ENCODE measurements at places on chromosomes 3 and 15. TPM values are rescaled to one million over a fixed set of nuclear protein-coding genes. Genes with fewer than 3 reads are reported as not detected.

DNA sequence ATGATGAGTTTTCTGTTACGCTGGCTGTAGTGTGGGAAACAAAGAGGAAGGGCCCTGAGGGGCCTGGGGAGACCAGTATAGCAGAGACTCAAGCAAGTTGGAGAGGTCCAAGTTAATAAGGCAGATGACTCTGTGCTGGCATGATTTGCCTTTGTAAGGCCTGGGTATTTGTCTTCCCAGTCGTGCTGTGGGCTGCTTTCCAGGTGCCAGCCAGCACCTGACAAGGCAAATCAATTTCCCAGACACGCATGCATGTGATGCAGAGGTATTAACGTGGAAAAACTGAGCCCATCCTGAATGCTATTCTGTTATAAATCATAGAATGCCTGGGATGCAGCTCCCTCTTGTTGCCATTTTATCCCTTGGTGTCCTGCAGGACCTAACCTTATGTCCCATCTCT is 175.6 kb downstream of the MFSD1 start:
- no peaks in the 10 kb centered on the region for H3K27me3 ChIP-seq
- H3K4me3 ChIP-seq: no peak overlapping the region
- H3K4me1 ChIP-seq: no peaks in the 10 kb centered on the region
- no peaks in the 10 kb centered on the region for H3K36me3 ChIP-seq

- no peak overlapping the region for H3K27ac ChIP-seq
- H3K27me3 ChIP-seq: no peaks in the 10 kb centered on the region
- DNase-seq: no peak
- H3K4me3 ChIP-seq: no peak overlapping the region
- no peaks in the 10 kb centered on the region for H3K36me3 ChIP-seq
These were observed 81.1 kb downstream of the RAD18 start for GRCh38 chr3:8882171-8882593.

GRCh38 chr3:62139957-62140356 is 233.4 kb downstream of the FEZF2 start:
- no peaks in the 10 kb centered on the region for H3K27me3 ChIP-seq
- H3K36me3 ChIP-seq: no peaks in the 10 kb centered on the region
- H3K4me1 ChIP-seq: peaks cover 10% of the 10 kb centered on the region

GRCh38 chr3:46558184-46559043 is 7.7 kb downstream of the LRRC2 start:
- H3K27ac ChIP-seq: no peak overlapping the region
- H3K27me3 ChIP-seq: no peaks in the 10 kb centered on the region
- peak; percentile 92 for DNase-seq

GRCh38 chr3:121167374-121168139 is 259.6 kb downstream of the STXBP5L start:
- no peak overlapping the region for H3K4me3 ChIP-seq
- no peaks in the 10 kb centered on the region for H3K4me1 ChIP-seq

DNA sequence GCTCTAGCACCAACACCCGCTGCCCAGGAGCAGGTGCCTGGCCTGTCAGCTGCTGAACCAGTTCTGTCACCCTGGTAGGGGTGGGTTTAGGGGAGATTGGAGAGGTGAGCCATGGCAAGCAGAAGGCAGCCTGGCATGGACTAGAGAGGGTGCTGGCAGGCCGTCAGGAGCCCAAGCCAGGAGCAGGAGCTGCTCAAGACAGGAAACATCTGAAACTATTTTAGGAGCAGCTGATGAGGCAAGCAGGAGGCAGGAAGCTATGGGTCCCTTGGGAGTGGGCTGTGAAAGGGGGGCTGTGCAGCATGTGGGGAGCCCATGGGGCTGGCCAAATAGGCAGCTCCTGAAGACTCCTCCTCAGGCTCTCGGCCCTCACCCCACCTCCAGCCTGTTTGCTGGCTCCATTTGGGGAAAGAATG is 2.3 kb downstream of the INKA1 start:
- H3K27me3 ChIP-seq: no peaks in the 10 kb centered on the region
- peak overlapping the region; percentile 50 for H3K27ac ChIP-seq
- H3K4me1 ChIP-seq: no peaks in the 10 kb centered on the region
- peaks cover 1% of the 10 kb centered on the region for H3K36me3 ChIP-seq
- peak; percentile 93 for DNase-seq

DNA sequence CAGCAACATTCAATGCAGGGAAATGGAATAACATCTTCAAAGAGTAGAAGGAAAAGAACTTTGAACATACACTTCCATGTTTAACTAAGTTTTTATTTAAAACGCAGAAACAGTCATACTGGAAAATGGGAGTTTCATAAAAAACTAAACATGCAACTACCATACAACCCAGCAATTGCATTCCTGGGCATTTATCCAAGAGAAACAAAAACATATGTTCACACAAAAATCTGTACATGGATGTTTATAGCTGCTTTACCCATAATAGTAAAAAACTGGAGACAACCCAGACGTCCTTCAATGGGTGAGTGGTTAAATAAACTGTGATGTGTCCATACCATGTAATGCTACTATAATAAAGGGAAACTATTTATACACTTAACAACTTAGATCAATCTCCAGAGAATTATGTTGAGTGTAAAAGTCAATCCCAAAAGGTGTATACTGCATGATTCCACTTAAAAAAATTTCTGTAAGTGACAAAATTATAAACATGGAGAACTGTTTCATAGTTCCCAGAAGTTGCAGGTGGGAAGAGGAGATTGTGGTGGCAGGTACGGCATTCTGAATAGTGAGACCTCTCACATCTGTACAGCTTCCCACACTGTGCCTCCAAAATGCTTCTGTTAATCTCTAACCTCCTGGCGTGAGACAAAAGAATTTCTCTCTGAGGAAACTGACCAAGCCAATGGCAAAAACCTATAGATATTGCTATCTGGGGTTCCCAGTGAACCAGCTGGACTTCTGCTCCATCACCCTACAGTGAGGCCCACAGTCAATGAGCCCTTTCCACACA is 23.1 kb downstream of the ISG20 start:
- DNase-seq: peak; percentile 6
- no peaks in the 10 kb centered on the region for H3K27me3 ChIP-seq
- H3K4me3 ChIP-seq: no peak overlapping the region
- no peak overlapping the region for H3K27ac ChIP-seq
- peaks cover 13% of the 10 kb centered on the region for H3K4me1 ChIP-seq
- no peaks in the 10 kb centered on the region for H3K36me3 ChIP-seq

GRCh38 chr3:42394579-42395288 is 15.7 kb downstream of the LYZL4 start:
- DNase-seq: no peak
- H3K4me1 ChIP-seq: no peaks in the 10 kb centered on the region
- H3K27me3 ChIP-seq: no peaks in the 10 kb centered on the region
- no peaks in the 10 kb centered on the region for H3K36me3 ChIP-seq

DNA sequence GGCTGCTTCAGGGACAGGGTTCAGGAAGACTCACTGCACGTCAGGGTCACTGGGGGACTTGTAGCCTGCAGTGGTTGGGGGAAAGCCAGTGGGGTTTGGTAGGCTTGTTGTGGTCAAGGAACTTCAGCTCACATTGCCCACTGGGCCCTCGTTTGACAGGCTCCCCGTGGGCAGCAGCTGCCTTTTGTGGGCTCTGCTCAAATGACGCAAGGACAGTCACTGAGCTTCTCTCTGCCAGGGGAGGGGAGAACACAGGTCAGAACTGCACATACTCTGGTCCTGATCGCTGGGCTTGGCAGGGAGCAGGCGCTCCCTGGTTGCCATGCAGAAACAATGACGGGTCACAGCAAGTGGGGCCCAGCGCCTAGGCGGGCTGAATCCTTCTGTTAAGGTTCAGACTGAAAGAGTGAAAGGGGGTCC is 45.5 kb downstream of the FAM174B start:
- no peak for DNase-seq
- H3K4me1 ChIP-seq: no peaks in the 10 kb centered on the region
- H3K27ac ChIP-seq: no peak overlapping the region
- no peaks in the 10 kb centered on the region for H3K27me3 ChIP-seq

AMOTL2 gene
- 82.1 TPM for total RNA-seq

DNA sequence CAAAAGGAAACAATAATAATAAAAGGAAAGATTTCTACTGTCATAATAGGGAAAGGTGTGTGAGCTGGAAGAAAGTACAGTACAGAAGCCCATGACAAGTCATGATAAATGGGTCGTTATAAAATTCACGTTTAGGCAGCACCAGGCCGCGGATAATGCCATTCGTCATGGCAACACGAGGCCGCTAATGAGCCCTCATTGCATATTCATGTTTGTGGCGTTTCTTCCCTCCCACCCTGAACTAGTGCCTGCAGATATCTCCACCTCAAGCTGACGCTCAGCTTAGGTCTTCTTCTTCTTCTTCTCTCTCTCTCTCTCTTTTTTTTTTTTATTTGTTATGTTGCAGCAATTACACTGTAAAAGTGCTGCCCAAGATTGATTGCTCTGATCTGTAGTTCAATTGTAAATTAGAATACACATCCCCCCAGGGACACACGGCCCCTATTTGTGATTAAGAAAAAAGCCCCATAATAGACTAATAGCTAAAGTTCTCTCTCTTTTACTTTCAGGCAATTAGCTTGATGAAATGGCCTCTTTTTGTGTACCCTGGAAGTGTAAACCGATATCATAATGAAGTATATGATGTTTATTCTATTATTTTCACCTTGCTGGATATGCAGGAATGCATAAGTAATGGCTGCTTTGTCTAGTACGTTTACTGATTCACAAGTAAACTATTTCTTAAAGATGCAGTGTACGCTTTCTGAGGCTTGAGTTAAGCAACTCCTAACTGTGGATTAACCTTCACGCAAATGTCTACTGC is 61.9 kb upstream of the NR2F2 start:
- no peak overlapping the region for H3K27ac ChIP-seq
- no peak for DNase-seq
- H3K4me1 ChIP-seq: no peaks in the 10 kb centered on the region

TMCO5A gene
- total RNA-seq: not detected

DNA sequence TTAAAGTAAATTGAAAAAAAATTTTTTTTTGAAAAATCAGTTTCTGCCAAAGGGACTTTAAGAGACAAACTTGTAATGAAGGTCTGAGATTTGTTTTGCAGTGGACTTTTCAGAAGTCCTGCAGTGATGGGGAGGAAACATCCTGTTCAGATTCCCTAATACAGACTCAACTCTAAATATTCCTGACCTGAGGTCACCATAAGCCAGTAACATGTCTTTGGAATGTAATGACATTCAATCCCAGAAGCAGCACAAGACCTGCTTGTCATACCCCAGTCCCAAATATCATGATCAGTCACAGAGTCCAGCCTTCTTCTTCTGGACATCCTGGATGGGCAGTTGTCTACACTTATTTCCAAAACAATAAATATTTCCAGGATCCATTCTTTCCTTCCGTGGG is 53.6 kb downstream of the TMEM39A start:
- H3K4me1 ChIP-seq: no peaks in the 10 kb centered on the region
- H3K4me3 ChIP-seq: no peak overlapping the region
- no peaks in the 10 kb centered on the region for H3K27me3 ChIP-seq
- no peak overlapping the region for H3K27ac ChIP-seq
- DNase-seq: no peak

GRCh38 chr15:78205856-78206255 is 28.5 kb downstream of the ACSBG1 start:
- no peaks in the 10 kb centered on the region for H3K36me3 ChIP-seq
- no peaks in the 10 kb centered on the region for H3K4me1 ChIP-seq
- no peak overlapping the region for H3K4me3 ChIP-seq
- DNase-seq: no peak
- H3K27ac ChIP-seq: no peak overlapping the region

DNA sequence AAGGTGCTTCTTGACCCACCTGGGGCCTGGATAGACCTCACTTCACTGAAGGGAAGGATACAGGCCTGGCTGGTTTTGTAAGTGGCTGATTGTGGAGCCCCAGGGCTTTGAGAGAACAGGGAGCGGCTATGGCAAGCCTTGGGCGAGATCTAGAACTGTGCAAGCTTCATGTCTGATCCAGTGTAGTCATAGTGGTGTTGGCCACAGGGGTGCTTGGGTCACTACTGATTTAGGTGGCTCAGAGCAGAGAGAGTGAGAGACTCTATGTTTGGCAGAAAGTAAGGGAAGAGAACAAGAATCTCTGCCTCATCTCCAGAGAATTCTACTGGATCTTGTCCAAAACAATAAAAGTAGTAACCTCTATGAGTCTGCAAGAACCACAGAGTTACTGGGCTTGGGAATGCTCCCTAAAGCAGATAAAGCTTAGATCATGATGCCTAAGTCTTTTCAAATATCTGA is 394.2 kb upstream of the EPHA3 start:
- H3K27ac ChIP-seq: no peak overlapping the region
- H3K27me3 ChIP-seq: no peaks in the 10 kb centered on the region
- no peaks in the 10 kb centered on the region for H3K4me1 ChIP-seq
- DNase-seq: no peak
